ENCODE measurements at places on chromosomes 4 and X. TPM values are rescaled to one million over a fixed set of nuclear protein-coding genes. Genes with fewer than 3 reads are reported as not detected.

CXXC4 gene
- 1.6 TPM for total RNA-seq

UCP1 gene
- total RNA-seq, result 19.5 TPM

SORBS2 gene
- total RNA-seq, result 20.0 TPM

GRCh38 chr4:1616557-1616930 lies 67.6 kb downstream of the FAM53A start:
- no peak for DNase-seq

- DNase-seq, result no peak
Observed at GRCh38 chr4:99859618-99860017, 34.6 kb downstream of the LAMTOR3 start.

DNA sequence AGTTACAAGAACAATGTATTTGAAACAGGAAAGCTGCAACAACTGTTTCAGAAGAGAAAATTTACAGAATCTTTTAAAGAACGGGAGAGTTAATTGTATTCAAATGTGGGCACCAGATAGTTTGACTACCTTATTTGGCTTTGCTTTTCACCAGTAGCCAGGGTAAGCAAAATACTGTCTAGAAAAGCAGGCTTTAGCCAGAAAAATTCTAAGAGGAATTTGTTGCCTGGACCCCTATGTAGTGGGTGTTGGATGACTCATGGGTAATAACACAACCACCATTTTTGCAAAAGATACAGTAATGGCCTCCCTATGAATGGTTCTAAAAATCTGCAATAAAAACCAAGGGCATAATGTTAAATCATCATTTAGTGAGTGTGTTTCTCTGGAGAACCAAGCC lies 233.4 kb upstream of the ANXA3 start:
- no peak for DNase-seq

DNA sequence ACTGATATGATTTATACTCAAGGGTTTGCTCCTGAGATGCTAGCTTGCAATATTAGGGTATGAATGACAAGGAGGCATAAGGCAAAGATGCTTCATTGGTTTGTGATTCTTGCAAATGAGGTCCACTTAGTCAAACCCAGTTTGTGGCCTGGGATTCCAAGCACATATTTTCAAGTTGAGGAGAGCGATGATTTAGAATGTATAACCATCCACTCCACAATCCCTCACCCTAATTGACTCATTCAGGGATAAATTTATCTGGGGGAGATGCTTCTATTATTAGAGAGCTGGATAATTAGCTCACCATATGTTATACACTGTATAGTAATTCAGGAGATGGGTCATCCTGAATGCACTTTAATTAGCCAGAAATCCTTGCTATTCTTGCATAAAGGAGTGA lies 118.3 kb upstream of the PUDP start:
- DNase-seq, result no peak

DNA sequence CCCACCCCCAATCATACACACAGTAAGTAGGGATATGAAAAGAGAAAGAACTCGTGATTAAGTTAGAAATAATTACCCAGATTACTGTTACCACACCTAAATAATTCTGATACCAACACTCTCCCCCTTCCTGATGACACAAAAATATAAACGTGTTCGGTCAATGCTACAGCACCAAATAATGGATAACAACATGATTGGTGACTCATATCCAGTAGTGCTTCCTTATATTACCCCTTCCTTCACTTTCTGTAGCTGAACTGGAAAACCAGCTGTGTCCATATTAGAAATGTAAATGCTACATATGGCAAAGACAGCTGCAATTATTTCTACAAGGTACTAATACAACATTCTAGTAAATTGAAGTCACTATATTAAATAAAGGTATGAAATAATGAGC lies 20.8 kb downstream of the EIF4E start:
- DNase-seq, result no peak

GRCh38 chrX:129493643-129494042 lies 29.6 kb downstream of the SMARCA1 start:
- DNase-seq, result no peak

GRCh38 chr4:84778041-84778440 lies 188.4 kb downstream of the WDFY3 start:
- no peak for DNase-seq

DNA sequence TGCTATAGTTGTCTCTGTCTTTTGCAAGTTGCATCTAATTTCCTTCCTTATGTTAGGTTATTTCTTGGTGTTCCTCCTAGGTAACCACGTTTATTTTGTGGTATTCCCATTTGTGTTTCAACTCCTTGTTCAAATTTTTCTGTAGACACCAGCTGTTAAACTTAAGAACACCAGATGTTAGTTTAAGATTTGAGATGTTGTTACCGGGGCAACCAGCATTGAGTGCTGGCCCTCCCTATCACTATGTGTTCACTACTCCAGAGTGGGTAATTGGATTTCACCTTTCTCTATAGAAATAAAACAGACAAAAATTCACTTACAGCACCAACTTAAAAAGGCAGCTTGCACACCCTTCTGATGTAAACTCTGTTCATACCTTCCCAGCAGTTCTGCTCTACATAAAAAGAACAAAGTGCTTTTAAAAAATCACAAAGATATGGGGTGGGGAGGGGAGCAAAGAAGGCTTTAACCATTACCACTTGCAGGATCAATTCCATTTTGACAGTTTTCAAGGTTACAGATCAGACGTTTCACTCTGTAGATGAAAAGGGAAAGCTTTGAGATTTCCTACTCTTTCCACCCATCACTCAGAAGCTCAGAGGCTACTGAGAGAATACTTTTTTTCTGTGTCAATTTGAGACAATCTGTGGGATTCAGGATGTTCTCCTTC lies 82.9 kb downstream of the DKK2 start:
- no peak for DNase-seq

All from endothelial cell (in vitro differentiated cells).